Fibroblast of the aortic adventitia (primary cell): ENCODE measurements at places on chromosomes 1 and 21.

DNA sequence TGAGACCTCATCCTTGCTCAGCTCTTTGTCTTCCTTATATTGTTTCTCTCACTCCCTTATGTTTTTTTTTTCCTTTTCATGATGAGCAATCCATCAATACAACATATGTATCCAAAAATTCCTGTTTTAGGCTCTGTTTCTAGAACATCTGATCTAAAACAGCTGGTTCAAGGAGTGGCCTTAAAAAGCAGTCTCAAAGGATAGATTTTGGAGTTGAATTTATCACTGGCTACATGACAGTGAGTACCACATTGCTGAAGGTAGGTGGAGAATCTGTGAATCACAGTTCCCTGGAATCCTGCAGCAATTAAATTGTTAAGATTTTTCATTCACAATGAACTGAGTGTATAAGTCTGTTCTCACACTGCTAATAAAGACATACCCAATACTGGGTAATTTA is 155.8 kb upstream of the ADAMTS5 start:
- peak; percentile 20 for DNase-seq

DNA sequence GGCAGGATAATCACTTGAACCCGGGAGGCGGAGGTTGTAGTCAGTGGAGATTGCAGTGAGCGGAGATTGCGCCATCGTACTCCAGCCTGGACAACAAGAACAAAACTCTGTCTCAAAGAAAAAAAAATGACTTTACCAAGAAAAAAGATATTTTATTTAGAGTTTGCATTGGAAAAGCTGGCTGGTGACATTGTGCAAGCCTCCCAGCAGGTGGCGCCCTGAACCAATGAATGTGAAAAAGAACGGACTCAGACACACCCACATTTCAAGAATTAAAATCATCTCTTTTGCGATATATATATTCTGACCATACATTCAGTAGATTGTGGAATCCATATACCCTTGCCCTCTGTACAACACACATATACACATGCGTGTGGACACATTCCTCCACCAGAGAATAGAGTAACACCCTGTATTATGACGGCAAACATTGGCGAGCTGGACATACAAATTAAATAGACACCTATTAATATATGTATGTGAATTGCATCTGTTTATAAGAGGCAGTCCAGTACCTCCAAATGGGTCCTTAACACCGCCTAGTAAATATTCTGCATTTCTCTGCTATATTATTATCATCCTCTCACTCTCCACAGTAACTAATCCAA is 39.0 kb upstream of the CADM3 start:
- DNase-seq = peak; percentile 72

DNA sequence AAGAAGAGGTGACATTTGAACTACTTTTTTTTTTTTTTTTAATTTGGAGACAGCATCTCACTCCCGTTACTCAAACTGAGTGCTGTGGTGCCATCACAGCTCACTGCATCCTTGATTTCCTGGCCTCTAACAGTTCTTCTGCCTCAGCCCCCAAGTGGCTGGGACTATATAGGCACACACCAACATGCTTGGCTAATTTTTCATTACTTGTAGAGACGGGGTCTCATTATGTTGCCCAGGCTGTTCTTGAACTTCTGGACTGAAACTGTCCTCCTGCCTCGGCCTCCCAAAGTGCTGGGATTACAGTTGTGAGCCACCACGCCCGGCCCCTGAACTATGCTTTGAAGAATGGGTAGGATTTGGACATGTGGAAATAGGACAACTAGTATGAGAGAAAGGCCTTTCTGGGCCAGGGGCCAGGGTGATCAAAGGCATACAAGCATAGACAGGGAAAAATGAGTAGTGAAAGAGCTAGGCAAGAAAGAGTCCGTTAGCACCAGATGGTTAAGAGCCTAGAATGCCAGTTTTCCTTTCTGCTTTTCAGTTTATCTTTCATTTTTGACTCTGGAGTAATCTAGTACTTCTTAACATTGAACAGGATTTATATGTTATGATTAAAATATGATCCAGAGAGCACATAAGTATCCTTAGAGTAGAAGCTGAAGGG is 6.3 kb downstream of the RABGAP1L start:
- peak; percentile 47 for DNase-seq

- no peak for DNase-seq
These were observed 71.8 kb downstream of the CLSTN1 start for GRCh38 chr1:9751971-9752370.

DNA sequence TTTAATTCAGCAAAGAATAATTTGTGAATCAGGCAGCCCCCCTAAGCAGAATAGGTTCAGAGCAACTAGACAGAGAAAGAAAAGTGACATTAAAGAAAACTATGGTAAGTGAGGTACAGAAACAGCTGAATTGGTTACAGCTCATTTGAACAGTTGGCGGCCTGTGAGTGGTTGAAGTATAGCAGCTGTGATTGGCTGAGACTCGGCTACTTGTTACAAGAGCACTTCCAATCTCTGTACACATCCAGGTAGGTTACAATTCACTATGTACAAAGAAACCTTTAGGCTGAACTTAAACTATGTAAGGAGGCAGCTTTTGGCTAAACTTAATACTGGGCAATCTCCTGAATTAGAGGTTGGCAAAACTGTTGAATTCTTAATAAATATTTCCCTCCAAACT is 171.1 kb upstream of the LHX8 start:
- DNase-seq = no peak

- peak; percentile 69 for DNase-seq
These were observed 68.6 kb downstream of the SPAG17 start for GRCh38 chr1:118116401-118116800.

GRCh38 chr1:87929906-87930305 is 601.2 kb downstream of the LMO4 start:
- DNase-seq = no peak

DNA sequence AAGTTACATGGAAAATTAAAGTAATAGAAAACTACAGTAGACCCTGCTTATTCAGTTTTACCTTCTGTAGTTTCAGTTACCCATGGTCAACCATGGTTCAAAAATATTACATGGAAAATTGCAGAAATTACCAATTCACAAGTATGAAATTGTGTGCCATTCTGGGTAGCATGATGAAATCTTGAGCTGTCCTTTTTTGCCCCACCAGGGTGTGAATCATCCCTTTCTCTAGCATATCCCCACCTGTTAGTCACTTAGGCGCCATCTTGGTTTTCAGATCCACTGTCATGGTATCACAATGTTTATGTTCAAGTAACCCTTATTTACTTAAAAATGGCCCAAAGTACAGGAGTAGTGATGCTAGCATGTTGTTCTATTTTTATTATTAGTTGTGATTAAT is 3.5 kb upstream of the LRIF1 start:
- DNase-seq = no peak

GRCh38 chr1:209106861-209107260 is 476.7 kb upstream of the CAMK1G start:
- DNase-seq = no peak

DNA sequence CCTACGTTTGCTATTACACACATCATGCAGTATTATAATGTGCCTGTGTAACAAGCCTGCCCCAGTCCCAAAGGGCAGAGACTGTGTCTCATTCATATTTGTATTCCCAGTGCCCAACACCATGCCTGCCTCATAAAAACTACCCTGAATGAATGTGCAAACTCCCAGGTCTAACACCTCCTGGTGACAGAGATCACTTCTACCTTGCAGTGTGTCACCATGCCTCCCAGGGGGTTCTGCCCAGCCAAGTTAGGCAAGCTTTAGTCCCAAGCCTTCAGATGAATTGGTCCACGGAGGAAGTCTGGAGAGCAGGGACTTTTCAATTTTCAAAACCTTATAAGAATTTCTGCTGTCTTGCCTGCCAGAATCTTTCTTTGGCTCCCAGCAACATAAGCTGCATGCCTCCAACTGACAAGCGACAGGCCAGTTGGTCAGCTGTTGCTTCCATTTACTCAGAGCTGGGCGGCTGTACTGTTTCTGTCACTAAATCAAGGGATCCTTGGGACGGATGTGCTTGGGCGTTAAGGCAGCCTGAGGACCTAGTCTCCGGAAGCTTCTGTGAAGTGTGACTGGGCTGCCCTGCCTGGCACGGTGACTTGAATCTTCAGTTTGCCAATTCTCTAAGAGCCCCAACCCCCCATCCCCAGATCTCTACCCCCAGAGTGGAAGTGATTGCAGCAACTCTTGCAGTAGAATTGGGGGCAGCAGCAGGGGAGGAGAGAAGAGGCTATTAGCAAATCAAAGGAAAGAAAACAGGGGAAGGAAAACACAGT is 1.2 kb downstream of the RXRG start:
- no peak for DNase-seq

GRCh38 chr1:77977989-77978292 is 931 bp downstream of the FUBP1 start:
- DNase-seq = no peak

DNA sequence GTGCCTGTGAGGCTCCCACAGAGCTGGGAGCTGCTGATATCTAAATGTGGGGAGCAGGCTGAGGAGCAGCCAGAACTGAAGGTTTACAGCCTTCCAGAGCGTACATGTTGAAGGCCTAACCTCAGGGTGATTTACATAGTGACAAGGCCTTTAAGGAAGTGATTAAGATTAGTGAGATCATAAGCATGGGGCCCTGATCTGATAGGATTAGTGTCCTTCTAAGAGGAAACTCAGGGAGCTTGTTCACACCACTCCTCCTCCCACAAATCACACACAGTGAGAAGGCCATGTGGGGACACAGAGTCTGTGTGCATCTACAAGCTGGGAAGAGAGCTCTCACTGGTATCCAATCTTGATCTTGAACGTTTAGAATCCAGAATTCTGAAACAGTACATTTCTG is 92.3 kb upstream of the NBPF6 start:
- no peak for DNase-seq

DNA sequence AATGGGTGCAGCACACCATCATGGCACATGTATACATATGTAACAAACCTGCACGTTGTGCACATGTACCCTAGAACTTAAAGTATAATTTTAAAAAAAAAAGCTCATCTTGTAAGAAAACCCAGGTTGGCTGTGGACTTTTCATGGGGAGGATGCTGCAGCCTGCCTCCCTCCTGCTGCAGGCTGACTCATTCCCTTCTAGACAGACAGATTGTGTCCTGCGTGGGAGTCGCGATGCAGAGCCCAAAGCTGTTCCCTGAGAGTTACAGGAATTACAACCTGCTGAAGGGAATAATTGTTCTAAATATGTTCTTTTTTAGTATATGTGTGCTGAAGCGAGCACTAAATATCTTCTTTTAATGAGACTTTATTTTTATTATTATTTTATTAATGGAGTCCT is 93.2 kb downstream of the TBX19 start:
- DNase-seq = no peak

DNA sequence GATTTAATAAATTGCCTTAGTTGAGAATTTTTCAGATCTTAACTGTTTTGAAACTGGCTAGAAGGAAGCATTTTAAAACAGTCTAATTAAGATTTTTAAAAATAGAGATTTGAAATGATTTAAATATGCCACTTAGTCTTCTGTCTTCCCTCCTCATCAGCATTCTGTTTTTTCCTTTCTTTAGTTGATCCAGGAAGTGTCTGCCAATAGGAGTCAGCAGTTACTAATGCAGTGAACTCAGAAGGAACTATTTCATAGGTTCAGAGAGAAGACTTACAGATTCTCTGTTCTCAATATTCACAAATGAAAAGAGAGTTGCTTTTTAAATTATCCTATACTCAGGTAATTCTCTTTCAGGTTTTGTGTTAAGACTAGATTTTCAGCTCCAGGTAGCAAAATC is 84.5 kb downstream of the RPS6KC1 start:
- DNase-seq = peak; percentile 37

DNA sequence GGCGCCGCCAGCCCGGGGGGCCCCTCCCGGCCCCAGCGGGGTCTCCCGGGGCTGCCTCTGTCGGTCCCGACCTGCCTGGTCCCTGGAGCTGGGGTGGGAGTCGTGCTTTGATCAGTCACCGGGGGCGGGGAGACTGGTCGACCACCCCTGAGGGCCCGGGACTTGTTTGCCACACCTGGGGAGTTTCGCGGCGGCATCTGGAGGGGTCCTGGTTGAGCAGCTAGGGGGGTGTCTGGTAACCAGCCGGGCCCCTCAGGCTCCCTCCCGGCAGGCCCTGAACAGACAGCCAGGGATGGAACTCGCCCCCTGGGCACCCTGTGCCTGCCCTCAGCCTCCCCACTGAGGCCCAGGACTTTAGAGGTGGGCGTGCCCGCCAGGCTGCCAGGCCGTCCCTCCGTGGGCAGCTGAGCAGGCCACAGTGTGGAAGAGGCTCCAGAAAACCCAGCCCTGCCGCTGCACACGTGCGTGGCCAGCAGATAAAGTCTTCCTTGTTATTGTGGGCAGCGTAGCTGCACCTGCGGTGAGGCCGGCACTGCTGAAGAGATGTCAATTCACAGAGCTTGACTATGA is 13.3 kb upstream of the SAMD11 start:
- DNase-seq = no peak

- DNase-seq = no peak
These were observed 30.4 kb downstream of the VAV3 start for GRCh38 chr1:107934578-107934977.

GRCh38 chr1:14894811-14895560 is 258.6 kb upstream of the TMEM51 start:
- no peak for DNase-seq

DNA sequence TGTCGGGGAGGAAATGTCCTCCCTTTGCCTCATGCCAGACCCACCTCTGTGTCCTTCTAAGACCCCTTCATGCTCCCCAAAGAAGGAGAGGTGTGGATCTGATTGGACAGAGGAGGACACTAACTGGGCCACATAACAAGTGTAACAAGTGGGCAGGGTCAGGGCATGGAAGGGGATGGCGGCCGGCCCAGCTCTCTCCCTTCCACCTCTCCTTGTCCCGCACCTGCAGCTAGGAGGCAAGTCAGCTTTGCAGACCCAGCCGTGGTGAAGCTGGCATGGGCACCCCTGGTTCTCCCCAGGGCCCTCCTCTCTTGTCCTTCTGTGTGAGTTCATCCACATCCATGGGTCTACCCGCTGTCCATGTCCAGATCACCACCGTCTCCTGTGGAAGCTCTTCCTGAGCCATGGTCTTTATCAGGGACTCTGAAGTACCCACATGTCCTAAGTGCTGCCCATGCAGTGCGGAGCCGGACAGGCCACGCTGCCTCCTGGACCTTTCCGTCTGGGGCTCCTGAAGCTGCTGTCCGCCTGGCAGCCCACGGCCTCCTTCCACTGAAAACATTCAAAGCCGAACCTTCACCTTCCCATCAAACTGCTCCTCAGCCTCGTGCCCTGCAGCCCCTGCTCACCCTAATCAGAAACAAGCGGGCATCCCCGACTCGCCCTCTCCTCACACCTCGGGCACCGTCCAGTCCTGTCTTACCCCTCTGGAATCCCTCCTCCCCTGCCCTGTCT is 460.5 kb downstream of the PTPRU start:
- no peak for DNase-seq

GRCh38 chr1:160066829-160067745 is 2.9 kb downstream of the KCNJ10 start:
- no peak for DNase-seq

DNA sequence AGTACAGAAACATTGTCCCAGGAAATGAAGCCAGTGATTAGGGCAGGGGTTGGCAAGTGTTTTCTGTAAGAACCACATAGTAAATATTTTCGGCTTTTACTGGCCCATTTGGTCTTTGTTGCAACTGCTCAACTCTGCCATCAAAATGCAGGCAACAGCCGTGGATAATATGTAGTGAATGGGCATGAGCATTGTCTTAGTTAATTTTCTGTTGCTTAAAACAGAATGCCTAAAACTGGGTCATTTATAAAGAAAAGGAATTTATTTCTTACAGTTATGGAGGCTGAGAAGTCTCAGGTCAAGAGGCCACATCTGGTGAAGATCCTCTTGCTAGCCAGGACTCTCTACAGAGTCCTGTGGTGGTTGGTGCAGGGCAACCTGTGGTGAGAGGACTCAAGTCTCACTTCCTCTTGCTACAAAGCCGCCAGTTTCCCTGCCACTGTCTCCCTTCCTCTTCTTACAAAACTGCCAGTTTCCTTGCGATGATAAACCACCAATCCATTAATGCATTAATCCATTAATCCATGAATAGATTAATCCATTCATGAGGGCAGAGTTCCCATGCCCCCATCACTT is 166.4 kb downstream of the PSMG1 start:
- no peak for DNase-seq
